ENCODE measurements at places on chromosomes 3 and 15.

DNA sequence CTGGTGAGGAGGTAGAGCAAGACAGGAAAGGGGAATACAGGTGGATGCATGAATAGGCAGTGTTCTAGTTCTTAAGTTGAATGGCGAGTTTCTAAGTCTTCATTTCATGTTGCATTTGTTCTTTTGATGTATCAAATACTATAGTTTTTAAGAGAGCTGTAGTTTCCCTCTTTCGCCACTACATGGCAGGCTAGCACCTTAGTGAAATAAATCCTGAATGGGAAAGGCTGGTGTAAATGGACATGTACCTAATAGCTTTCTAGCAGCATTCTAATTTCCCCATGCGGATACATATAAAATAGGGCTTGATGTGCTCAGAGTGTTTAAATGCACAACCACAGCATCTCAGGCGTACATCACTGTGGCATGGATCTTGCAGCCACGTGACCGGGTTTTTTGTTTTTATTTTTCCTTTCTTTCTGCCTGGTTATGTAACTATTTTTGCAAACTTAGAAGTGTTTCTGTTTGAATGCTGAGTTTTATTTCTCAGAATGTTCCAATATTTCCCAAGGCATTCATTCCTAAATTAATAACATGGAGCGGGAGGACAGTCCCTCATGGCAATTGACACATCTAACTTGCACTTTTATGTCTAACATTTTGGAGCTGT lies 23.5 kb upstream of the CLN6 start:
- no peak for DNase-seq

DNA sequence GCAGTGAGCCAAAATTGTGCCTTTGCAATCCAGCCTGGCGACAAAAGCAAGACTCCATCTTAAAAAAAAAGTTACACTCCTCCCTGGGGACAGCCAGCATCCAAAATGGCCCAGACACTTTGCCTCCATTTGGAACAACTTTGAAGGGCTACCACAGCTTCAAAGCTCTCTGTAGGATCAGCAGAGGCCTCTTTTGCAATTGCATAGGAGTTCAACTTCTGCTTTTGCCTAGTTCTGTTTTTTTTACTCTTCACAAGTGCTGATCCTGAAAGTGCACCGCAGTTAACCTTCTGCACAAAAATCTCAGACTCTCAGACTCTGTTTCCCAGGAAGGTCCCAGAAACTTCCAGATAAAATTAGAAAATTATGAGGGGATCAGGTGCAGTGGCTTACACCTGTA lies 25.2 kb upstream of the SLC4A7 start:
- no peak for DNase-seq

DNA sequence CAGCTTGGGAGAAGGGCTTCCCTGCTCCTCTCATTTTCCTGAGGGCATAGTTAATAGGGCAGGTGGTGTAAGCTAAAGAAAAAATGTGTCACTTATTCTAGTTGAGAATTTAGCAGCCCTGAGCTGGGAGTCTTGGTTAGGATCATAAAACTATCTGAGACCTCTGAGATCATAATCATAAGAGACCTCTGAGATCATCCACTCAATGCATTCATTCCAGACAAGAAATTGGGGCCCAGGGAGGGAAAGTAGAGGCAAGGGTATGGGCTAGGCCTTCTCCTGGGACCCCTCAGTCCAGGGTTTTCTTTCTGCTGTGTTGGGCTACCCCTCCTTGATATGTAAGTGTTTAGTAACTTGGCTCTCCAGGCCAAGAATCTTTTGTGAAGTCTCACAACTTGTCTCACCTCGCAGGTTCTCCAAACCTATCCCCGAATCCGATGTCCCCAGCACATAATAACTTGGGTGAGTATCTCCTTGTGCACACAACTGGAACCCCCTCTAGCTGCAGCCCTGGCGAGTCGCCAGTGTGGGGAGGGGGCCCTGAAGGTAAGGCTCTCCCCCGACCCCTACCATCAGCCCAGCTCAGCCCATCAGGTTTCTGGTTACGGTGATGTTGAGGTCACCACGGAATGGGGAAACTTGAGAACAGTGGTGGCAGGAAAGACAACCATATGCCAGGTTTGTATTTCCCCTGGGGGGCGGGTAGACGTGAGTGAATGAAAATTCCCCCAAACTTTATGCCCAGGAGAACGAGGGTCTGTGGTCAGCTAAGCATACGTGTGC lies 84.1 kb downstream of the AAGAB start:
- DNase-seq, result no peak

GRCh38 chr3:174202116-174202515 lies 657.0 kb upstream of the NAALADL2 start:
- DNase-seq, result no peak

DNA sequence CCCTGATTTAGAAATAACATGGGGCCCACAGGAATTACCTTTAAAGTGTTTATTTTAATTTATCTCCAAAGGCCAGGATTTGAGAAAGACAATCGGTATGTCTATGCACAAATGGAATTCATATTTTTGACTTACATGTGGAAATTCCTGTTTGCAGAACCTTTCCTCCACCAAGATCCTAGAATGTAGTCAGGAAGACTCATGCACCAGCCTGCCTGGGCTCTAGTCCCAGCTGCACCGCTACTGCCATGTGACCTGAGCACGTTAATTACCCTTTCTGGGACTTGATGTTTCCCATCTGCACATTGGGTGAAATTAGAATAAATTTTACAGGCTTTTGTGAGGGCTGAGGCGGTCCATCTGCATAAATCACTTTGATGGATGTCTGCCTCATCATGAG lies 194.2 kb downstream of the ATP10A start:
- no peak for DNase-seq

DNA sequence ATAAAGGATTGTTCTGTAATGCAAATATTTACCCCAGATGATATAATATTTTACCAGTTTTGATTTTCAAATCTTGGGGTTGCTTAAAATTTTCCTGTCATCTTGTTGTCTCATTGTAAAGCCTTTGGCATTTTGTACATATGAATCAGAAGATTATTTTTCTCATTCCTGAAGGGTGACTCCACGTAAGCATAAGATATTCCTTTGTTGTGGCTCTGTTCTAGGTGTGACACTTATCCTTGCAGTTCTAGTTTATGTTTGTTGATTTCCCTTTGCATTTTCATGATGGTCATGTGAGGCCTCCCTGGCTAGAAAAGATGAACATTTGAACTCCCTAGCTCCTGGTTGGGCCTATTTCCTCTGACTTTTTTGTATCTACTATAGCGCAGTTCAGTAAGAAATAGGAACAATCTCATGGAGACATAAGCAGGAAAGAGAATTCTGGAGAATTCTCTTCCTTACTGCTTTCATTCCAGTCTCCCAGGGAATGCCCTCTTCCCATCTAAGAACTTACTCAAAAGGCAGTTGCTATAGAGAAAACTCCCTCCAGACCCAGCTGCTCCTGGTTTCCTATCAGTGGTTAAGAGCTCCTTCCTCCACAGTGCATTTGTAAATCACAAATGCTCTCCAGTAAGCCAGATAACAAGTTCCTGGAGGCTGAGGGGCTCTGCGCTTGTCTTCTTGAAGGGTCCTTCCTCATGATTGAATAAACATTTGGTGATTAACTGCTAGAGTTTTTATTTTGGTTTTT lies 124.7 kb downstream of the WNT5A start:
- no peak for DNase-seq

DNA sequence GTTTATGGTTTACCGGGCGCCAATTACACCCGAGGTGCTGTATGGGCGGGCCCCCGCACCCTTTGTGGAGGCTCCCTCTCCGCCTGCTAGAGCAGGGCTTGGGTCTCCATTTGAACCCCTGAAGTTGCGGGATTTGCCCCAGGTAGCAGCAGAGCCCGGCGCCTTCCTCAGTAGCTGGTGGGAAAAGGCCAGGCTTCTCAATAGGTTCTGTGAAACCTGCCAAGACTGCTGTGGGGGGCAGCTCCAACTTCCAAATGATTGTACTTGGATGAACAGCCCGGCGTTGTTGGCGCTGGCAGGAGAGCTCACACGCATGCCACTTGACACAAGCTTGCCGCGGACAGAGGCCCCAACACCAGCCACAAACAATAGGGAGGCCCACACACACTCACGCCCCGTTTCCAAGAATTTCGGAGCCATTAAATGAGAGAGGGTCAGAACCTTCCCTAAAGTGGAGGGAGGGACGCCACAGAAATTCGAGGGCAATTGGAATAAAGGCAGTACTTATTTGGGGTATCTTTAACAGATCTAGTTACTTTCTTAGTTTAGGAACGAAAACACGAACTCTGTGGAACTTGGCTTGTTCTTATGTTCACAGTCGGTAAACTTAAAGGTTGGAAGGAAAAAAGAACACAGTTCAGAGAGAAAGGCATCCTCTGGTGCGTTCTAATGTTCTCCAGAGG lies 1.4 kb downstream of the EPHB3 start:
- DNase-seq, result no peak

GRCh38 chr3:55664387-55664786 lies 177.3 kb upstream of the WNT5A start:
- no peak for DNase-seq

DNA sequence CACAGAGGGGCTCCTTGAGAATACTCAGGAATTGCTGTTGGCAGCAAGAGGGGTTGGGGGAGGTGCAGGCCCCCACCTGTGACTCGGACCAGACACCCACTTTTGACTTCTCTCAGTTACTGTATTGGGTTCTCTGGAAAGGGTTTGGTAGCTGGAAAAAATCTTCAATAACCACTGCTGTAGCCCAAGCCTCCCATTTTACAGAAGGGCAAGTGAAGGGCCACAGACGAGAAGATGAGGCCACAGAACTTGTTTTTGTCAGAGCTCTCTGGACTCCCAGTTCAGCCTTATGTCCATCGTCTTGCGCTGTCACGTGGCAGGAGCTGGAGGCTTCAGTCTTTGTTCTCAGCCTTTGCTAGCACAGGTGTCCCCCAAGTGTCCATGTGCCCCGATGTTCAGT lies 12.7 kb upstream of the TATDN2 start:
- DNase-seq, result no peak

DNA sequence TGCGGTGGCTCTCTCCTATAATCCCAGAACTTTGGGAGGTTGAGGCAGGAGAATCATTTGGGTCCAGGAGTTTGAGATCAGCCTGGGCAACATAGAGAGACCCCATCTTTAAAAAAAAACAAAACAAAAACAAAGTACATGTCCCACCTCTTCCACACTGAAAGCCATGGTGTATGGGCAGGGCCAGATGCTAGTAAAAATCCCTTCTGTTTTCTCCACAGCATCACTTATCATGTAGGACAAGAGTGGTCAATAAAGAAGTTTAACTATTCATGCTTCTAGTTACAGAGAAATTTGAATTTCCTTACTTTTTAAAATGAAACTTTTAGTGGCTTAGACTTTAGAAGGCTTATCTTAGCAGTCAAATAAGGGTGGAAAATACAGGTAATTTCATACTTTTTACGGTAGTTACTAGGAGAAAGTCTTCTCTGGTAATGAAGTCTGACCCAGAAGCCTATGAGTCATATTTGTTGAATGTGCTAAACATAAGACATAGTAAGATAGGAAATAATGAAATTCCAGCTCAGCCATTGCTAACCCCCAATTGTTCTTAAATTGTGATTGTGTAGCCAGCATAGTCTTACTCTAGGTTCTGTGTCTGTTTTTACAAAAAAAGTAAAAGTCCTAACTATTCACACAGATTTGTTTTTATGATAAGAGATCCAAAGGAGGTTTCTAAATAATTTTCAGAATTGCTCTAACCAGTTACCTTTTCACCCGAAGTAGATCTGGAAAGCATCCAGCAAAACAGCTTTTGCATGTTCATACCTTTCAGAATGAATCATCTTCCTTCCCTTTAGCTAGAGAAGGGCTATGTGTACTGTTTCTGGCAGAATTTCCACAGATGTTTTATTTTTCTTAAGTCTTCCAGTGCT lies 16.4 kb upstream of the ZNF609 start:
- DNase-seq, result no peak

DNA sequence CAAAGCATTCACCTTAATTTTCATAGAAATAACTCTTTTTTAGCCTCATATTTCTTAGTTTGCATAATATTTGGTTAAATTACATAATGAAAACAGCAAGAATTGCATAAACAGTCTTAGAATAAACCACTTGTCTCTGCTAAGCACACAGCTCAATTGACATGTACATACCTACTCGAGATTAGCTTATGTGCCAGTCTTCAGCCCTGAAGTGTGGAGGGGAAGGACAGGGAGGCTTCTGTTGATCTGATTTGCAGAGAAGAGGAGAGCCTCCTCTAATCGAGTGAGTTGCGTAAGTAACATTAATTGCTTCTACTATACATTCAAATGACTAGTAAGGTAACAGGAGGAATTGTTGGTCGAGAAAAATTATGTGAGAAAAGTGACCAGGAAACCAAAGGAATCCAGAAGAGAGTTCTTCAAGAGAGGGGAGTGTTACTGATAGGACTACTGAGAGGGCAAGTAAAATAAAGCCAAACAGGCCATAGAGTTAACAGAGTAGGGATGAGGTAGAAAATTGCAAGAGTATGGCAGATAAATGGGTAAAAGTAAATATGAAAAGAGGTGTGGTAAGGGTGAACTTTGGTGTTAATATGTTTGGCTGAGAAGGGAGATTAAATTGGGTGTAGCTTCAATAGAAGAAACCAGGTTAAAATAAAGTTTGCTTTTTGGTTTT lies 7.1 kb upstream of the GOLIM4 start:
- no peak for DNase-seq

GRCh38 chr15:37056177-37057121 lies 43.9 kb downstream of the MEIS2 start:
- DNase-seq, result no peak

Data from activated gamma-delta T cell treated with anti-CD3 and anti-CD28 coated beads, Interleukin-2, amount 50 U/mL, for 16 hours (primary cell).